Activated CD4-positive, alpha-beta T cell treated with anti-CD3 and anti-CD28 coated beads for 24 hours (primary cell): ENCODE measurements at places on chromosomes 7 and 10.

DNA sequence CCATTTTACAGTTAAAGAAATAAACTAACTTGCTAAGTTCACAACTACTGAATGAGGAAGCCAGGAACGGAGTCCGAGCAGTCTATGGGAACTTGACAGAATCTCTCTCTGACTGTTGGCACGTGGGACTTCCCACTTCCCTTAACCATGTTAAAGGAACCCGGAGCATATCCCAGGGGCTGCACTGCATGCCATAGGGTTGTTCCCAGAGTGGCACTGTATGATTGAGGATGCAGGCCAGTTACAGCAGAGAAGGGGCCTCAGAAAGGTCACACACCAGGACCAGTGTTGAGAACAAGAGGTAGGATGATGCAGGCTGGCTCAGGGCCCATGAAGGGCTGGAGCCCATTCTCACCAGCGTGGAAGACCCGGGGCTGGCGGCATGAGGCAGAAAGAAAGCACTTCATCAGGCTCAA, 201.8 kb downstream of the NSUN6 start:
- no peak for DNase-seq

DNA sequence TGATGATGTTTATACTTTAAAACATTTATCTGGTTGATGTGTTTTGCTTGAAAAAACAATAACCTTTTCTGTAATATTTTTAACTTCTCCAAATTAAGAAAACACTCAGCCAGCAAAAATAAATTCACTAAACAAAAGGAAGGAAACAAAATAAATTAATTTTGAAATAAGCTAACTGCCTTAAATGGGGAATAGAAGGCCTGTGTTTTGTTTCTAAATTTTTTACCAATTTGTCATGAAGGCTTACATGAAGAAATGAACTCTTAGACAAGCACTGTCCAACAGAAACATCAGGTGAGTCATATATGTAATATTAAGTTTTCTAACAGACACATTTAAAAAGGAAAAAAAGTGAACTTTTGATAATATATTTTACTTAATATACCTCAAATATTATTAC, 68.5 kb downstream of the LRRN3 start:
- no peak for DNase-seq

DNA sequence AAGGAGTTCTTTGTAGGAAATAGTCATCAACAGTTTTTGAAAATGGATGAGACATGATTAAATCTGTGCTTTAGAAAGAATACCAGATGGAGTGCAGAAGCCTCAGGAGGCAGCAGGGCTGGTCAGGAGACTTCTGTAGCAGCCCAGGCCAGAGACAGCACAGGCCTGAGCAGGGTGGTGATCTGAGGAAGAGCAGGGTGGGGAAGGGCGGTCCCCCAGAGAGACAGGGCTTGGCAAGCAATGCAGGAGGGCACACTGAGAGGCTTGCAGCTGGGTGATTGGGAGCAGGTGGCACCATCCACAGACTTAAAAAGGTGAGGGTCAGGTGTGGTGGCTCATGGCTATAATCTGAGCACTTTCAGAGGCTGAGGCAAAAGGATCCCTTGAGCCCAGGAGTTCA, 4.3 kb upstream of the SMKR1 start:
- no peak for DNase-seq

DNA sequence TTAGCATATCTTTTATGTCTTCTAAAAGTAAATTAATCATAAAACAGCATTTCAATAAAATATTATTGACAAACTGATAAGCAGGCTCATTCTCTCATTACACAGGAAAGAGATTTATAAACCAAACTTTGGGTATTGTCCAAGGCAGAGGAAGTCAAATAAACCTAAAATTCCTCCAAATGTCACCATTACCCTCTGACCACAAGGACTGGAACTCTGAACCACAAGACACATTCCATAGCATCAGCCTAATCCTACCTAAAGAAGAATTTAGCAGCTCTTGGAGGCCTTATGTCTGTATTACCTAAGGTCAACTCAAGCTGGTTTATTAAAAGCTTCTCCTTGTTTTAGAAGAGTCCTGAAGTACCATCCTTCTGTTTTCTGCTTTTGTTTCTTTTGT, 82.4 kb upstream of the SLC13A1 start:
- DNase-seq: no peak

DNA sequence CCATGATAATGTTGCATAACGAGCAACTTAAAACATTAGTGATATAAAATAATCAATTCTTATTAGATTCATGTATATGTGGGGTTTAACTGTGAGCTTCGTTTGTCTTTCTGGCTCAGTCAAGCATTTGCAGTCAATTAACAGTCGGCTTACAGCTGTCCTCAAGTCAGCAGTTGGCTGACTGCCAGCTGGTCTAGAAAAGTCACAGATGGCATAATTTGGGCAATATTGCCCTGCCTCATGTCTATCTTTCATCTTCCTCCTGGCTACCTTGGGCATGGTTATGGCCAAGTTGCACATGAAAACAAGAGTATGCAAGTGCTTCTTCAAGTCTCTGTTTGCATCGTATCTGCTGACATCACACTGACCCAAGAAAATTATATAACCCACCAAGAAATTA, 186.1 kb upstream of the ZWINT start:
- DNase-seq: no peak
